WERI-Rb-1 (cell line): ENCODE measurements at places on chromosomes 7 and 10.

- DNase-seq = peak; percentile 44
These were observed 7.1 kb upstream of the SEMA3E start for GRCh38 chr7:83655951-83656556.

DNA sequence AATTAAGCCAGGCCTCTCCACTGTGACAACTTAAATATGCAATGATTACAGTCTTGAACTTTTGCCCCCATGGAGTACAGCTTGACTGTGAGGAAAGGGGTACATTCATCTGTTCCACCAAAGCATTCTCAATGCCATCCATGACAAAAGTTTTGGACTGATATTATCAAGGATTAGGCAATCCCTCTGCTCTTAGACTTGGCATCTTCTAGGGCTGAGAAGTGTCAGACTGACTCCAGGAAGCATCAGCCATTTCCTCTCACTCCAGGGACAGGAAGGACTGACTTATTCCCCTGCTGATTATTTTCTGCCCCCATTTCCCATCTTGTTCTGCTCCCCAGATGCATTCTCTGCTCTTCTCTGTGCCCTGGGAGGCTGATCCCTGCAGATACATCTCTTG is 69.7 kb downstream of the ZNF365 start:
- DNase-seq = no peak

DNA sequence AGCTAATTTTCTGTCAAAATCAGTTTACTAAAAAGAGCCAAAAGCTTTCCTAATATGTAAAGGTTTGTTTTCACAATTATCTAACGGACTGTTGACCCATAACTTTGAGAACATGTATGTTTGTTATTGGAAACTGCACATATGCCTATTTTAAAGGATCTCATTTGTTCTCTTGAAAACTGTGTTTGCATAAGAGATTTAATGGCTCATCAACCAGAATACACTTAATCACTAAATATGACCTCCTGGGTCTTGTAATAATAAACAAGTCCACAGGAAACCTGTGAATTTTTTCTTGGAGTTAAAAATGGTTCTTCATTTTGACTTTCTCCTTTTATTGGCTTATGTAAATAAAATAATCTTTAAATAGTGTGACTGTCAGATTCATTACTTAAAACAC is 48.3 kb upstream of the STEAP1B start:
- no peak for DNase-seq

DNA sequence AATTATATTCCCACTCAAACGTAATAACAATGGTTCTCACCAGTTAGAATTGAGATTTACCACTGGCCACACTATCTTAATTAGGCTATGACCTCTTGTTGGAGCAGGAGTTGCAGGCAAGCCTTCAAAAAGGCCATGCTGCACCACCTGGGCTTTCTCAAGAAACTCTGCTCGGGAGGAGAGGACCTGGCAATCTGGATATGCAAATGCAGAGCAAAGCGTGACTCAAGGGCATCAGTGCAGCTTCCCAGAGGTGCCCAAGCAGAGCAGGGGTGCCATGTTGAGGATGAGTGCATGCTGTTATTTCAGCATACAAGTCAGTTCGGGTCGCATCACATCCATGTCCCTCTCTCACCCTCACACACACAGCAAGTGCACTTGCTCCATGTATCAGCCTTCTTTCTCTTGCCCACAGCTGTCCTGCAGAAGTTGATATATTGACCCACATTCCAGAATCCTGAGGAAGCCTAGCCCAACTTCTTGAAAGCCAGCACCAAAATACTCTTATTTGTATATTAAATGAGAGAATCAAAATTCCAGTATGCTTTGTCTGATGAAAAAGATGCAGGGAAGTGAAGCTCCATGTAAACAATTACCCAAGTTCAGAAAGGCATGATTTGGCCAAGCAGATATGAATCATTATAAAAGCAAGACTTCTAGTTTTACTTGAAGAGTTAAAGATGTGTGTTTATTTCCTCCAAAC is 55.7 kb upstream of the IL6 start:
- no peak for DNase-seq

DNA sequence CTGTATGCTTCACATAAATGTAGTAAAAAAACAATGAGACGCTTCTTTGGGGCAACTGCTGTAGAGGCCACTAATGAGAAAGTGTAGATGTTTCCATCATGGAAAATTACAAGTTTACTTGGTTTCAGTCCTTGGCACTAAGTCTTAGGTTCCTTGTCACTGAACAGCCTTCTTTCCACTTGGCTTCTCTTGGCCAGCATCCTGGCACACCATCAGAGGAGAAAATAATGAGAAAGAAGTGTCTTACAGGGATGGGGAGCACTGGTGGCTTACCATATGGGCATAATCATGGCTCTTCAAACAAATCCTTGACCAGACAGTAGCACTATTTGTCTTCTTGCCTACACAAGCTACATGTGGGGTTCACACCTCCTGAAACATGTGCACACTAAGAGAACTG is 22.5 kb upstream of the SH3PXD2A start:
- no peak for DNase-seq

DNA sequence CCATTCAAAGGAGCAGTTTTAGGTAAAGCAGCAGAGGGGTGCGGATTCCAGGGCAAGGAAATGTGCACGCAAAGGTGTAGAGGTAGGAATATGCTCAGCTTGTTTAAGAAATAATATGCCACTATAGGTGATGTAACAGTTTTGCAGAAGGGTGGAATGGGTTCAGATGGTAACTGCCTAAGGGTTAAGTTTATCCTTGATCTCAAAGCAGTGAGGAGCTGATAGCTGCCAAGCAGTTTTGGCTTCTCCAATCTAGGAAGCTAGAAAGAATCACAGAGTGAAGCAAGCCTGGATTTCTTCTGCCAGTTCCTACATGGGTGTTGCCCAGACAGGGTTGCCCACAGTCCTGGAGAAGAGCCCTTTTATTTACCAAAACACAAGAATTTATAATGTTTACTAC is 6.0 kb downstream of the ACADSB start:
- no peak for DNase-seq

DNA sequence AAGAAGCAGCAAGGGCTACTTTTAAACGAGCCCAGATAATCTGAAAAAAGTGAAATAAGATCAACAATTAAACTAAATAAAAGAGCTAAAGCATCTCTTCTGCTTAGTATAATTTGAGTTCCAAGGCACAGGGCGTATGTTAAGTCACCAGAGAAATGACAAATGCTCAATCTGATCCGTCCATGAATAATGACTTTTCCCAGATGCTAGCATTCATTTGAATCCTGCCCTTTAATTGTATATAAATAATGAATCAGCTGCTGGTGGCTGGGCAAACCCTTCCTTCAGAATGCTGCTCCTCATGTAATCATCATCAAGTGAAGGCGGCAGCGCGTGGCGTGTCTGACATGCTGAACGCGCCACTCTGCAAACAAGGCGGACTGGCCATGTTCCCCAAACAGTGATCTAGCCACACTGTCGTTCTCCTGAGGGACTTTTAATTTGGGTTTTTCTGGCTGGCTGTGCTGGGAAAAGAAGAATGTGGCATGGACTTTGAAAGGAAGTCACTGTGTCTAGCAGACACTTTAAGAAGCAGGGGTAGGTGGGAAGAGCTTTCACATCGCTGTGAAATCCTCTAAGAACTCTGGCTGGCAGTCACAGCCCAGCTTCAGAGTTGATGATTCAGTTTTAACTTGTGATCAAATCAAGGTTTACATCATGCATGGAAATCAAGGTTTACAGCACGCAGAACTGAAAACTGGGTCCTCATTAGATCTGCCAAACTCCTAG is 70.7 kb downstream of the BEND7 start:
- DNase-seq = no peak

- DNase-seq = no peak
These were observed 973 bp downstream of the PPP3CB start for GRCh38 chr10:73494877-73495225.

GRCh38 chr7:956031-956430 is 1.6 kb upstream of the ADAP1 start:
- DNase-seq = no peak

DNA sequence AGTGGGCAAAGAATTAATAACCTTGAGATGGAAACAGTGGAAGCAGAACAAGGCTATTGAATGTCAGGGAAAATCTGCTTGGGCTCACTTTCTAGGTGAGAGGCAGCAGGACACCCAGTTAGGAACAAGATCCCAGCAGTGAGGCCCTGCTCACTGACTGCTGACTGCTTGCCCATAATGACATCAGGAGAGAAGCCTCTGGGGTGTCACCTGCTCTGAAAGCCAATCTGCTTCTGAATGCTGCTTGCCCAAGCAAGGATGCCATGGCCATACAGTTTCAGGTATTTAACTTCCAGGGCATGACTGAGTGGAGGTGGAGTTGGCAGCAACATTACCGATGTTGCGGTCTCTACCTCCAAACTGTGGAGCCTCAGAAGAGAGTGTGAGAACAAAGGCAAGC is 11.7 kb upstream of the WAPL start:
- DNase-seq = no peak

- no peak for DNase-seq
These were observed 77.6 kb downstream of the CLRN3 start for GRCh38 chr10:127815147-127815546.
